Karpas-422 (cell line): ENCODE measurements at places on chromosomes 13 and 19. TPM values are rescaled to one million over a fixed set of nuclear protein-coding genes. Genes with fewer than 3 reads are reported as not detected.

ZNF536 gene
- 7.0 and 11.6 TPM in 2 replicates for total RNA-seq

TMEM145 gene
- 18.7 and 30.5 TPM in 2 replicates for total RNA-seq

SLAIN1 gene
- 4.4 and 7.1 TPM in 2 replicates for total RNA-seq

SPRY2 gene
- not detected in 2 replicates for total RNA-seq

TMIGD2 gene
- not detected in 2 replicates for total RNA-seq

SAE1 gene
- total RNA-seq: 47.5 and 83.0 TPM in 2 replicates

AKT2 gene
- 85.9 and 128 TPM in 2 replicates for total RNA-seq

DCT gene
- total RNA-seq: 0.14 TPM in 1 of 2 replicates, not detected in the other

TSHZ3 gene
- not detected in 2 replicates for total RNA-seq

ZNF99 gene
- not detected in 2 replicates for total RNA-seq

IL12RB1 gene
- 6.1 and 9.6 TPM in 2 replicates for total RNA-seq

IL11 gene
- total RNA-seq: 0.40 and 0.41 TPM in 2 replicates

ZBTB7A gene
- 7.2 and 29.3 TPM in 2 replicates for total RNA-seq

C19orf33 gene
- not detected in 2 replicates for total RNA-seq
